ENCODE measurements at places on chromosomes 3 and 15. TPM values are rescaled to one million over a fixed set of nuclear protein-coding genes. Genes with fewer than 3 reads are reported as not detected.

The FGD5 gene
- total RNA-seq: 34.7 TPM

The BNC1 gene
- total RNA-seq: 0.29 TPM

The SLC24A5 gene
- not detected for total RNA-seq

The C3orf85 gene
- not detected for total RNA-seq

The CD96 gene
- total RNA-seq: 2.5 TPM

The HTR3E gene
- not detected for total RNA-seq

The ADAMTS7 gene
- 8.9 TPM for total RNA-seq

The KCNMB2 gene
- not detected for total RNA-seq

The TMEM207 gene
- total RNA-seq: not detected

The CCR3 gene
- not detected for total RNA-seq

The GAP43 gene
- total RNA-seq: 0.60 TPM

The GOLGA6B gene
- total RNA-seq: not detected

DNA sequence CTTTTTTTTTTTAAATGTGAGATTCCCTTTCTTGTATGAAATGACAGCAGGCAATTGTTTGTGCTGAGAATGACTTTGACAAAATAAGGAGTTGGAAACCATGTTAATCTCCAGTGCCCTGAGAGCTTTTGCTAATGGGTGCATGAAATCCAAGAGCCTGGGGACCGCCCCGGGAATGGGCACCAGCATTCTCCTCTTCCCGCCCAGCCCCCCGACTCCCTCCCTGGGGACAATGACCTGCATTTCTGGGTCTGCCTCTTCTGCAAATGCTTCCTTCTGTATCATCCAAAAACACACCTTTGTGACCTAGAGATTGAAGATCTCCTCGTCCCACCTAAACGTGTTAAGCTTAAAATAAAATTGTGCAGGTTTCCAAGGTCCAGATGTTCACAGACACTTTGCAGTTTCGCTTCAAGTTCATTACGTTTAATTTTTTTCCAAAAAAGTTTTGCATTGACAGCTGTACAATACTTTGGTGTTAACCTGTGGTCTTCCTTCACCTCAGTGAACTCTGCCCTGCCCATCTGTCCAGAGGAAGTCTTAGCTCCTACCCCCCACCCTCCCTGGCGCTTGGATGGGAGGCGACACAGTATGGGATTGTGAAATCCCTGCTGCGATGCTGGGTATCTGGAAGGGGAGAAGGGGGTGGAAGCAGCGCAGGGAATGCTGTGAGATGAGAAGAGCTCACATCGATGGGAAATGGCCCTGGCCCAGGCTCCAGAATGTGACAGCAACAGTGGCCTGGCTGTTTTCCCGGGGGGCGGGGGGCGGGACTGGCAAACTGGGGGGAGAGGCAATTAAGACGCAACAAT is 50.1 kb downstream of the TLE3 start:
- DNase-seq: peak; percentile 78

- no peak for DNase-seq
These were observed 667.8 kb upstream of the NAALADL2 start for GRCh38 chr3:174191380-174191779.

DNA sequence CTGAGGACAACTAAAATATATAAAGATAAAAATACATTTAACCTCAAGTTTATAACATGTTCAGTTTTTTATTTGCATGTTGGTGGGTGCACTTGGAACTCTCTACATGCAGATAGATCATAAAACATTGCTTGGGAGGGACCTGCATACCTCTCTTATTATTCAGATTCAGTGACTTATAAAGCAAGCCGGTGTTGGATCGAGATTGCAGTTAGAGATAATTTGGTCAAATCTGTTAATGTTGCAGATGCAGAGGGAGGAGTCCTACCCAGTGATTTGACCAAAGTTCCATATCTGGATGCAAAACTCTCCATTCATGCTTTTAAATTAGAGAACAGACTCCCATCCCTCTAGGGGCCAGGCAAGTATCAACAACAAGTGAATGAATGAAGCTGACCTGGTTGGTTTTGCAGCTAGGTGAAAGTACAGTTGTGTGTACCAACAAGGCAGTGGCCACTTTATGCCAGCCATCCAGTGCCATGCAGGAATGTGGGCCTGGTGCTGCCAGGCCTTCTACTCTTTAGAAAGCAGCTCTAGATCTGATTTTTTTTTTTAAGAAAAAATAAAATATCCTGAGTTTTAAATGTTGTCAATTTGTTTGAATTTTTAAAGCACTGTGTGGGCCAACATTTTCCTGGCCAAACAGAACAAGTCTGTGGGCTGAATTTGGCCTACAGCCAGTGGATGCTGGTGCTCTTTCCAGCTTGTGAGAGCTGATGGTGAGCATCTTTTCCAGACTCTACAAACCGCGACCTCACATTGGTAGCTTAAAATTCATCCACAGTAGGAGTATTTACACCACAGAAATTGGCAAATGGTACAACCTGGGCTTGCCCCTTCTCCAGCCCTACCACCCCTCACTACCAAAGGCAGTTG is 12.3 kb downstream of the CDIN1 start:
- no peak for DNase-seq

- no peak for DNase-seq
These were observed 33.6 kb downstream of the PTPRG start for GRCh38 chr3:61594964-61595285.

- DNase-seq: no peak
These were observed 31.0 kb upstream of the PTPRG start for GRCh38 chr3:61530355-61530754.

GRCh38 chr3:141362736-141363135 is 5.6 kb upstream of the ZBTB38 start:
- DNase-seq: no peak

- no peak for DNase-seq
These were observed 50.6 kb downstream of the TBL1XR1 start for GRCh38 chr3:177146646-177147045.

DNA sequence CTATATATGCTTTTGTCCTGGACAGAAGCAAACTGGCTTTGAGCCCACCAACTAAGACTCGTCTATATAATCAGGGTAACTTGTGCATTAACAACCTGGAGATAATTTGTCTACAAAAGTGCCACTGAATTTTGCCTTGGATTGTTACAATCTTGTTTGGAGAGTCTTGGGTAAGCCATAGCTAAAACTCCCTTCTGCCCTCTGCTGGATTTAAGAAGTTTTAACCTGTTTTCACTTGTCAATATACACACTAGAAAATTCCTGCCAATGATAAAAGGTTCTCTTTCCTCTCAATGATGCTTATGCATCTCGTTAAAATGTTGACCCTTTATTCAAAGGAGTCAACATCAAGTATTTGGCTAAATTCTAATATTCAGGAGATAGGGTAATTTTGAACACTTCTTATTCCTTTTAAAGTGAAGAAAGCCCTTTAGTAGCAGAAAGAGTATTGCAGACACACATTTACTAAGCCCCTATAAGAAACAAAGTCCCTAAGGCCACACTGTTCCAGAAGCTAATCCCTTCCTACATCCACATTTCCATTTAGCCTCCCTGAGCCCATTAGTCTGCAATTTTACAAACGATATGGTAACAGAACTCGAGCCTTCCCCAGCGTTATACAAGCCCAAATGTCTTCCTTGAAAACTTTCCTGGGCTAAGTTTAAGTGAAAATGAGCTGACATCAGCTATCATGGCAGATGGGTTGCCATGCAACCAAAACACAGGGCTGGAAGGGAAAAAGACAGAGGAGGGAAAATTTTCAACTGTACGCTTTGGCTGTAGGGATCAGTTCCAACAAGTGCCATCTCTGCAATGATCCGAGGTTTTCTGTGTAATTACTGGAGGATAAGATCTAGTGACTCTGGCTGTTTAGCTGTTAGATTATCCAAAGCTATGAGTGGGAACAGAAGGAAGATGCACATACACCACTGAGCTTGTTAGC is 75.9 kb upstream of the FGF12 start:
- DNase-seq: no peak

DNA sequence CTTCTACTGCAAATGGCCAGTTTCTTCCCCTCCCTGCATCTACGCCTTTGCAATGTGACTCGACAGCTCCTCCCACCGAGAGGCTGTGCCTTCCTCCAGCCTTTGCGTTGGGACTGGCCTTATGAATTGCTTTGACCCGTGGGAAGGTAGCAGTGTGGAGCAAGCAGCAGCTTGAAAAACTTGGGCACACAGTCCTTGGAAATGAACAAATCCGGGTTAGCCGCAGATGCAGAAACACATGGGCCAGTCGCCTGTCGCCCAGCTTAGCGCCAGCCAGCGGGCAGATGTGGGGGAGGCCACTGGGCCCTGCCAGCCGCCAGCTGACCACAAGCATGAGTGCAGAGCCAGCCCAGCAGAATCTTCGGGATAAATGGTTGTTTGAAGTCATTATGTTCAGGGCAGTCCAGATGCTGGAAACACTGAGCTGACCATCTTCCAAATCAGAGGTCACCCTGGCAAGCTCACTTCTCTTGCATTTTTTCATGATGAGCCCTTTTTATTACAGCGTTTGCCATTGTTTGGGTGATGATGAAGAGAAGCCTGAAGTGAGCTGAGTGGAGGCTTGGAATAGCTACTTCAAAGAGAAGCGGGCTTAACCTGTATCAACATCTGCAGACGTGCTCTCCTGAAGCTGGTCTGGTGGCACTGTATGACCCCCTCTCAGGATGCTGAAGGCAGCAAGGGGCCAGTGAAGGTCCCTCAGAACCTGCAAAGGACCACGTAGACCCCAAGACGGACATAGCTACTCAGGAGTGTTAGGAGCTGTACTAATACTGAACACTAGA is 9.8 kb downstream of the SELENOS start:
- DNase-seq: peak; percentile 85

- DNase-seq: no peak
These were observed 67.9 kb upstream of the HEG1 start for GRCh38 chr3:125123451-125124305.

GRCh38 chr15:65384505-65384894 is 6.7 kb upstream of the IGDCC3 start:
- no peak for DNase-seq

DNA sequence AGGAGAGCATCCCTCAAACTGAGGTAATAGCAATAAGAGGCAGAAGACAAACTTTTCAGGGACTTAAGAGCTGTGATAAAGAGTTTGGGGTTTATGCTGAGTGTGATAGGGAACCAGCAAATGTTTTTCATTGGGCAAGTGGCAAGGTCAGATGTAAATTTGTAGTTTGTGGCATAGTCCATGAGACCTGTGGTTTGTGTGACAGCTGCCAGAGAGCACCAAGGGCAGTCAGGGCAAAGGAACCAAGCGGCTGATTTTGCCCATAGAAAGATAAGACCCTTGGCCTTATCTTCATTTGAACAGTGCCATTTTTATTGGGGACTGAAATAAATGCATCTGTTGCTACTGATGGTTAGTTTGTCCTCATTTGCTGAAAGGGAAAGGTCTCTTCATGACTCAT is 220.3 kb downstream of the LRRN1 start:
- DNase-seq: no peak

GRCh38 chr3:128808672-128809071 is 70.7 kb upstream of the ACAD9 start:
- no peak for DNase-seq

GRCh38 chr15:80929689-80930088 is 59.9 kb downstream of the MESD start:
- DNase-seq: no peak

DNA sequence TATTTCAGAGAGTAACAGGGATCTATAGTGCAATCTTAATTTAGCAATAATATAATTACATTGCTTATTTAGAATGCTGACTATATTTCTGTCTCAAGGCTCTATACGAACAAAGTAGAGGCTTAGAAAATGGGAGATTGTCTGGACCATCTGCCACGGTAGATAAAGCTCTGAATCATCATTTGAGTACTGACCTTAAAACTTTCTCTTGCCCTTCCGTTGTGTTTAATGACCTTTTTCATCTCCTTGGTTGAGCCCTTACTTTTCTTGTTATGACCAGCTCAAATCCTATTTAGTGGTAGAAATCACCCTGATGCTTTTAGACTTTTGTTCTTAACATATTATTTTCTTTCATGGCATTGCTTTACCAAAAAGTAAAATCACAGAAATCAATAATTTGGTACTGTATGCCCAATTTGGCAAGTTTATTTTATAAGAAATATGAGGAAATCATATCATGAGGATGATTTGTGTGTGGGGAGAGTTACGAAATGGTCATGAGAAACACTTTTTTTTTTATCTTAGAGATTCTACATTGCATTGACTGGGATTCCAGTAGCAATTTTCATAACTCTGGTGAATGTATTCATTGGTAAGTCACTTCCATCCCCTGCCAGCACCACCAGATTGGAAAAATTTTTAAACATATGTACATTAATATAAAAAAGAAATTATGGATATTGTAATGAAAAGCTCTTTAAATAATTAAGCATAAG is 11.0 kb downstream of the NDUFB5 start:
- no peak for DNase-seq

DNA sequence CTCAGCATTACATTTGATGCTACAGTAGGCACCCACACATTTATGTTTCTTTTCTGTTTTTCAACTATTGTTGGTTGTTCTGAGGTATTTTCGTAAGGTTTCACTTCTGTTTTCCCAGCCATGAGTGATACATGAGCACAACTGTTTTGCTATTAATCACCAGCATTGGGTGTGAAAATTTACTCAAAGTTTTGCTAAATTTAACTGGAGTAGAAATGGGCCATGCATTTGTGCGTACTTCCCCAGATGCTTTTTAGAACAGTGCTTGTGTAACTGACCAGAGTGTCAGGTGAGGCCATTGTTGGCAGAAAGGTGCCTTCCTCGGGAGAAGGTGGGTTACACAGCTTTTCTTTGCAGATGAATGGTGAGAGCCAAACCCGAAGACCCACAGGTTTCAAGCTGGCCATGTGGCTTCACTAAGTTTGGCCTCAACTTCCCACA is 70.4 kb downstream of the ST6GAL1 start:
- DNase-seq: no peak

GRCh38 chr3:192843723-192844485 is 73.8 kb downstream of the MB21D2 start:
- DNase-seq: no peak
